Purkinje cell (primary cell): ENCODE measurements at places on chromosomes 5 and 9. TPM values are rescaled to one million over a fixed set of nuclear protein-coding genes. Genes with fewer than 3 reads are reported as not detected.

The GPR21 gene
- polyA plus RNA-seq, result 2.5 TPM in 1 of 2 replicates, not detected in the other

The FGF1 gene
- polyA plus RNA-seq, result 4.4 and 14.2 TPM in 2 replicates

The EIF4EBP3 gene
- 5.5 and 7.7 TPM in 2 replicates for polyA plus RNA-seq

The FOXD4L4 gene
- not detected in 2 replicates for polyA plus RNA-seq

The UQCRQ gene
- 1,974 and 2,272 TPM in 2 replicates for polyA plus RNA-seq

The CCNO gene
- 1.1 and 3.0 TPM in 2 replicates for polyA plus RNA-seq

The SLCO6A1 gene
- not detected in 2 replicates for polyA plus RNA-seq
